Upper lobe of right lung (tissue), 1 donor: ENCODE measurements at places on chromosomes 3 and 15.
A peak's percentile ranks its signal among the peaks of the same experiment; 100 is the strongest.

DNA sequence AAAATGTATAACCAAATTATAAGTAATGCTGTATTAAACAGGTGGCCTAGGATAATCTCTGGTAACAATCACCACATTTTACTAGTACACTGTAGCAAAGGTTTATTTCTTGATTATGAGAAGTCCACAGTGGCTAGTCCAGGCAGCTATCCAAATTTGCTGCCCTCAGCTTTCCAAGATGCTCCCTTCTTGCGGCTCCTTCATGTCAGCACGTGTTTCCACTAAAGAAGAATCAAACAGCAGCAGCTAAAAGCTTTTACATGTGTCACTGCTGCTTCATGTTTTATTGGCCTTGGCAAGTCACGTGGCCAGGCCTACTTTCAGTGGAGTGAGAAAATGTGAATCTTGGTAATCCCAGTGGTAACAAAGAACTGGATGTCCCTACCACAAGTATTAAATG, 5.6 kb upstream of the RBMS3 start:
- no peaks in the 10 kb centered on the region for H3K4me1 ChIP-seq
- H3K36me3 ChIP-seq: no peaks in the 10 kb centered on the region
- no peak for DNase-seq
- H3K4me3 ChIP-seq: no peak overlapping the region
- no peaks in the 10 kb centered on the region for H3K27me3 ChIP-seq

GRCh38 chr3:14201940-14202684, 23.5 kb downstream of the LSM3 start:
- peaks cover 21% of the 10 kb centered on the region for H3K36me3 ChIP-seq
- H3K4me3 ChIP-seq: no peak overlapping the region
- H3K4me1 ChIP-seq: peaks cover 37% of the 10 kb centered on the region

- peaks cover 24% of the 10 kb centered on the region for H3K36me3 ChIP-seq
- peak; percentile 69 for DNase-seq
- H3K4me3 ChIP-seq: no peak overlapping the region
- peaks cover 49% of the 10 kb centered on the region for H3K4me1 ChIP-seq
These were observed 21.9 kb downstream of the ABTB1 start for GRCh38 chr3:127694467-127695215.

- H3K36me3 ChIP-seq: no peaks in the 10 kb centered on the region
- no peaks in the 10 kb centered on the region for H3K27me3 ChIP-seq
- H3K4me3 ChIP-seq: no peak overlapping the region
These were observed 46.6 kb upstream of the GOLGA8J start for GRCh38 chr15:30036036-30036703.
